ENCODE measurements at places on chromosomes 4 and X. TPM values are rescaled to one million over a fixed set of nuclear protein-coding genes. Genes with fewer than 3 reads are reported as not detected.

- DNase-seq: no peak
Observed at GRCh38 chr4:3640587-3640962, 108.4 kb upstream of the LRPAP1 start.

The CHIC1 gene
- total RNA-seq: 8.5 TPM

DNA sequence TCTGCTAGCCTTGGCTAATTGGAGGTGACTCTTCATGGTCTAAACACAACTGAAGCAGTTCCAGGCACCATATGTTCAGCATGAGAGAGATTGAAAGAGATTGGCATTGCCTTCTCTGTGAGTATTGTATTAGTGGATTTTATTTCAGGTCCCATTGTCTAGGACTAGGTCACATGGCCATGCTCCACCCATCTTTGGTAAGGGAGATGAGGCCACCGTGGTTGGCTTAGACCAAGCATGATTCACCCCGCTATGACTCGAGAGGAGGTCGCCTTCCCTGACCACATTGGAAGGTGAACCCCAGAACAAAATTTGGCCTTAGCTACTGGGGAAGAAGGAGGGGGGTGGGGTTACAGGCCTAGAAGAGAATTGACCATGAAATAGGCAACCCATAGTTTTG is 109.9 kb upstream of the BCOR start:
- no peak for DNase-seq

The SSX4 gene
- total RNA-seq: not detected

GRCh38 chrX:143664302-143664701 is 28.4 kb upstream of the SLITRK4 start:
- DNase-seq: no peak

GRCh38 chr4:8404791-8405515 is 35.6 kb downstream of the ACOX3 start:
- no peak for DNase-seq

- DNase-seq: peak; percentile 22
Observed at GRCh38 chr4:95124906-95125504, 367.2 kb downstream of the BMPR1B start.

The PAGE5 gene
- not detected for total RNA-seq

DNA sequence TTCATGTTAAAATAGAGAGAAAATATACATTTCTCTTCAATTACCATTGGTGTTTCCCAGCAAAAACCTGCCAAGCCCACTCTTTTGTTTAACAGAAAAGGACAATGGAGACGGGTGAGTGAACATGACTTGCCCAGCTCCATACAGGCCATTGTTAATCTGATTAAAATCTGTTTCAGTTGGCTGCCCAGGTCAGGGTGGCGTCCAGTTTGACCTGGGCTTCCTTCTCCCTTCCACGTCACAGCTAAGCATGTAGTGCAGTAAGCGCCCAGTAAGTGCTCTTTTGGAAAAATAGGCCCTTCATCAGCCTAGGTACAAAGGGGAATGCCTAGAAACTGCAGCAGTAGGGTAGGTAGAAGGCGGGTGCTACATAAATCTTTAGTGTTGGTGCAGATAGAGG is 1.5 kb upstream of the PORCN start:
- DNase-seq: no peak

- no peak for DNase-seq
Observed at GRCh38 chr4:186628058-186628711, 72.8 kb upstream of the MTNR1A start.

GRCh38 chr4:65310586-65310985 is 359.7 kb downstream of the EPHA5 start:
- DNase-seq: no peak

GRCh38 chrX:124736553-124737270 is 390.3 kb downstream of the SH2D1A start:
- no peak for DNase-seq

DNA sequence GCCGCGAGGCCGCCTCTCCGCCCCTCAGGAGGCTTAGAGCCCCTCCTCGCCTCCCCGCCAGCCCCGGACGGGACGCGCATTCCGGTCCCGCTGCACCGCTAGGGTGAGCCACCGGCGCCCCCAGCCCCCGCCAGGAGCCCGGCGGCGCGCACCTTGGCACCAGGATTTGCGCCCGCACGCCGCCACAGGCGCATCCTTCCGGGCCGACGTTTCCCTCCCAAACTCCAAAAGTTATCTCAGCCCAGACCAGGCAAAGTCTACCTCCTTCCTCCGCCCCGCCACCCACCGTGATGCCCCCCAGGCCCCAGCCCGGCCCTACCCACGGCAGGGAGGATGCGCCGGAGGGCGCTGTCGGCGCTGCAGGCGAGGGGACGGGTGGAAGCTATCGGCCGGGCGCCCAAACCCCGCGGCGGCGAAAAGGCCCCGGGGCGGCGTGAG is 538 bp downstream of the SCML2 start:
- DNase-seq: peak; percentile 22

GRCh38 chr4:43126595-43126994 is 234.1 kb downstream of the GRXCR1 start:
- DNase-seq: no peak

The FHIP1A gene
- total RNA-seq: 33.4 TPM

The TCEAL8 gene
- total RNA-seq: 44.4 TPM

The ATP2B3 gene
- total RNA-seq: not detected

The CXorf51B gene
- not detected for total RNA-seq

DNA sequence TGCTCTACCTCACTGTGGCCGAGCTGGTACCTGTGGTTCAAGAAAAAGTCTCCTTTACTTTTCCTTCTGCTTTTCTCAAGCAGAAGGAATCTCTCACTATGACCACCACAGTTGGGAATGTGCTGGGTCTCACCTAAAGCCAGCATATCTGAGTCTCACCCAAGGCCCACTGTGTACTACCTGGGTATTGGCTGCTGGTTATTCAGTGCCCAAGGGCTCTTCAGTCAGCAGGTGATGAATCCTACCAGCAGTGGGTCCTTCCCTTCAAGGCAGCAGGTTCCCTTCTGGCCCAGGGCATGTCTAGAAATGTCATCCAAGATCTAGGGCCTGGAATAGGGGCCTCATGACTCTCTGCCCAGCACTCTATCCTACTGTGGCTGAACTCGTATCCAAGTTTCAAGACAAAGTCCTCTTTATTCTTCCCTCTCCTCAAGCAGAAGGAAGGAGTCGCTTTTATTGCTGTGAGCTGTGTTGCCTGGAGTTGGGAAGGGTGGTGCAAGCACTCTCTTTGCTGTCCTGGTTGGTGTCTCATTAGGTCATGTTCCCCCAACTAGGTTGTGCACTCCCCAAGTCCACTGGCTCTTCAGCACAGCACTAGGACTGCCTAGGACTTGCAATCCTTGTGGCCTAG is 6.1 kb downstream of the CXCL10 start:
- DNase-seq: no peak

DNA sequence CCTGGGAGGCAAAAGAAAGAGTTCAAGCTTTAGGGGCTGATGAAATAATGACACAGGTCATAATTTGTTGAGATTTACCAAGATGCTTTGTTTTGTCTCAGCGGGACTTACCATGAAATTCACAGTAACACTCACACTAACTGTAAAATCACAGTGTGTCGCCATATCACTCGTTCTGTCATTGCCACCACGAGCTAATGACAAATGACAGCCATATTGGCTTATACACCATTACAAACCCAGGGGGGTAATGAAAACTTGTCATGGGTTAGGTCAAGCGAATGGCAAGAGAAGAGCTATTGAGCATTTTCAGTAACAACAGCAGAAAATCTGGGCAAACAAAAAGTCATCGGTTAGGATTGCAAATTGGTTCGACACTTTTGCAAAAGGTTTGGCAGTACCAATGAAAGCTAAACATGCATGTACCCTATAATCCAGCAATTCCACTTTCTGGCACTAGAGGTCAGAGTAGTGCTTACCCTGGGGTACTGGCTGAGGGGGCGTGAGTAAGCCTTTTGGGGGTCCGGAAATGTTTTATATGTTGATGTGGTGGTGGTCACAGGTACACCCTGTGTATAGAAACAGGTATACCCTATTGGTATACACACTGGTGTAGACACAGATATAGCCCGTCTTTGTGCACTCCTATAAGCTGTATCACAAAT is 83.9 kb upstream of the RAI2 start:
- DNase-seq: peak; percentile 24

GRCh38 chr4:41174444-41174843 is 39.9 kb downstream of the APBB2 start:
- DNase-seq: no peak

The TMPRSS11F gene
- total RNA-seq: not detected

DNA sequence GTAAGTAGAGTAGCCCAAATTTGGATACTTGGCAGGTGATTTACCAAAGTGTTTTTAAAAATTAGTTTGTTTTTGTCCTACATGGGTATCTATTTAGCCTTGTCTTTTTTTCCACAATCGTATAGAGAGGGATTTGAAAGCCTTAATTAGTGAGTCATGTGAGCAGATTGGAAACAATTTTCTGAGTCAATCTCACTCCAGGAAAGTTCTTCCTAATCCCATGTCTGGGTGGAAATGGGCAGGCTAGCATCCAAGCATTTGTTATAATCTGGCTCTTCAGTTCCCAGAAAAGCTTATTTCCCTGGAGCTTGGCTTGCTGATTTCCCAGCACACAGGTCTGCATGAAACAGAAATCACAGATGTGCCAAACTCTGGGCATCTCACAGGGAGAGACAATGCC is 426.9 kb upstream of the BOD1L1 start:
- DNase-seq: no peak

The NAT8L gene
- 0.11 TPM for total RNA-seq

The TBC1D14 gene
- 46.6 TPM for total RNA-seq

GRCh38 chrX:106401965-106402559 is 209.7 kb upstream of the RADX start:
- DNase-seq: peak; percentile 63

The GPR50 gene
- not detected for total RNA-seq

The LRCH2 gene
- total RNA-seq: 0.44 TPM

The NOX1 gene
- 84.6 TPM for total RNA-seq

The GAGE1 gene
- total RNA-seq: not detected

GRCh38 chrX:38664285-38664684 is 102.9 kb downstream of the TSPAN7 start:
- DNase-seq: peak; percentile 28

GRCh38 chrX:122565952-122566351 is 618.1 kb upstream of the GRIA3 start:
- DNase-seq: no peak

- no peak for DNase-seq
Observed at GRCh38 chr4:2746891-2747695, 9.0 kb downstream of the TNIP2 start.

GRCh38 chr4:7770224-7771050 is 169.2 kb downstream of the AFAP1 start:
- DNase-seq: no peak

DNA sequence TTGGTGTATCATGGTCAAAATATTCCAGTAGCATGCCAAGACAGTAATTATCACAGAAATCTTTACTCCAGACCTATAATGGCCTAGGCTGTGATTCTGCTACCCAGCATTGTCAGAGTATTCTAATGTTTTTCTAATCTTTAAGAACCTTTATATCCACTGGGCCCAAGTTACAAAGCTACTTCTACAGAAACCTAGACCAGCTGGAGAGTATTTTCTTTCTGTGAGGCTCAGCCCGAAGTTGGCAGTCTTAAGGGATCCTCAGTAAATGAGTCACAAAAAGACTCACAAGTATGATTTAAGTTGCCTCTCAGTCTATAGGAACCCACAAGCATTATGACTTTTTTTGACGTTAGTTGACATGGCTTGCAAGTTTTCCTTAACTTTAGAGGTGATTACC is 638.5 kb upstream of the FAM241A start:
- DNase-seq: no peak

Measured in colonic mucosa (tissue), 4 donors.